ENCODE measurements at places on chromosomes 2 and 18.

DNA sequence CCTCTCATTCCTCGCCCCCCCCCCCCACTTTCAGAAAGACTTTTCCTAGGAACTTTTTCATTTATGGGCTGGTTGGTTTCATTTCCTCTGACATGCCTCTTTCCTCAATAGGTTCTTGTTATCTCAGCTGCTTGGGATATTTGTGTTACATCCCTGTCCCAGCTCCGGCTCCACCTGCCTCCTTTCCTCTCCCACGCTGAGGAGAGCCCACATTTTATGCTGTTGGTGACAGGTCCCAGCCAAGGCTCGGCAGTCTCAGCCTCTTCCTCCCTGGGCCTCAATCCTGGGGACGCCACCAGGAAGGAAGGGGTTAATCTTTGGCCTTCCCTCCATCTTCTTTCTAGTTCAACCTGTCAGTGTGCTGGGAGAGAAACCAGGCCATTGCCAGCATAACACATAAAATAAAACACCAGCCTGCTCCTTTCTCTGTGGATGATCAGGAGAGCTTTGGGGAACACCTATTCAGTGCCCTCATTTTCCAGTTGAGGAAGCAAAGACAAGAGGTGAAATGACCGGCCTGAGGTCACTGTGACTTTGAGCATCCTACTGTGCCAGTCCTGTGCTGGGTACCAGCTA is 216.9 kb upstream of the TNP1 start:
- no peak for DNase-seq

DNA sequence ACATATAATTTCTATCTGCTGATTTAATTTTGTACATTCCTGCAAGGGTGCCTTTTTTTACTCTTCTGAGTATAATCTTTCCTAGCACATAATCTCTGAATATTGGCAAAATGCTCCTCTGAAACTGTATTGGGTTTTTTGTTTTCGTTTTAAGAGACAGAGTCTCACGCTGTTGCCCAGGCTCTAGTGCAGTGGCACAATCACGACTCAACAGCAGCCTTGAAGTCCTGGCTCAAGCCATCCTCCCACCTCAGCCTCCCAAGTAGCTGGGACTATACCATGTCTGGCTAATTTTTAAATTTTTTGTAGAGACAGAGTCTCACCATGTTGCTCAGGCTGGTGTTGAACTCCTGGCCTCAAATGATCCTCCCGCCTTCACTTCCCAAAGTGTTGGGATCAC is 104.9 kb downstream of the SPTBN1 start:
- DNase-seq, result no peak

DNA sequence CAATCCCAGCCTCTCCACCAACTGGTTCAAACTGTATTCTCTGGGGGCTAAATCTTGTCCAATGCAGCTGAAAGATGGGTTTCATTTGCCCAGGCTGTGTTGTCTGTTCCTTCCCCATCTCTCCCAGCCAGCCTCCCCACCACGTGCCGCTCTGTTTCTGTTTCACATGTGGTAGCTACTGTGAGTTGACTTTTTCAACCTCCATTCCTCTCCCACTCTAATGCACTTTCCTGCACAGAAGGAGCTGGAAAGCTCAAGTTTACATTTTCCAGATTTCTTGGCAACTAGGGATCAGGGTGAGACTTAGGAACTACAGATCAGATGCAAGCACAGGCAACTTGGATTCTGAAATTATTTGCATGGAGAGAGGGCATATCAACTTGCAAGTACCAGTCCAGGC is 19.0 kb upstream of the NPAS2 start:
- no peak for DNase-seq

DNA sequence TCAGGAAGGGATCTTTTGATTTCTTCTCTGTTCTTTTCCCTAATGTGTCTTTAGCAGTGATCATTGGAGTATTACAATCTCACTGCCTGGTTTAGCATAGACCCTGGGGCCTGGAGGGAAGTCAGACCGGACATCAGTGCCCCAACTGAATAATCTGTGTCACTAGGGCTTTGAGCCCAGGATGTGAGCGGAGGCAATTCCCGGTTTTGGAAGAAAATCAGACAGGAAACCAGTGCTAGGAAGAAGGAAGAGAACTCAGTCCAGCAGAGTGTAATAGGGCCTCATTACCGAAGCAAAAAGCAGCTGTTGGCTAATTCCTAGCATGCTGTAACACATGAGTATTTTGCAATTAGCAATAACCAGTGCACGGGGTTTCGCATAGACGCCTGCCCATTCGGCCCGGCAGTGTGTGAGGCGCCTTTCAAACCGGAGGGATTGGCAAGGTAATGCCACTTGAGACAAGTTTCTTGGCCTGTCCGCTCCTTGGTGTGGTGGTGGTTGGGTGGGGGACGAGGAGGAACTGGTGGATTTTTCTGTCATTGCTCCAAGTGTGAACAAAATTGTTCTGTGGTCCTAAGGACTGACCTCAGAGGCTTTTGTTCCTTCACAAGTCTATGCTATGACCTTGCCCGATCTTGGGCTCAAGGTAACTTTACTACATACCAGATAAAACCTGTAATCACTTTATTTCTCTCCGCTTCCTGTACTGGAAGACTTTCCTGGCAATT is 2.8 kb downstream of the FOSL2 start:
- peak; percentile 25 for DNase-seq

- no peak for DNase-seq
Measured at GRCh38 chr2:135093670-135094330, 41.7 kb downstream of the RAB3GAP1 start.

- no peak for DNase-seq
Measured at GRCh38 chr2:68819556-68819955, 51.6 kb downstream of the BMP10 start.

GRCh38 chr2:216344206-216344949 is 27.9 kb downstream of the MARCHF4 start:
- DNase-seq, result no peak

DNA sequence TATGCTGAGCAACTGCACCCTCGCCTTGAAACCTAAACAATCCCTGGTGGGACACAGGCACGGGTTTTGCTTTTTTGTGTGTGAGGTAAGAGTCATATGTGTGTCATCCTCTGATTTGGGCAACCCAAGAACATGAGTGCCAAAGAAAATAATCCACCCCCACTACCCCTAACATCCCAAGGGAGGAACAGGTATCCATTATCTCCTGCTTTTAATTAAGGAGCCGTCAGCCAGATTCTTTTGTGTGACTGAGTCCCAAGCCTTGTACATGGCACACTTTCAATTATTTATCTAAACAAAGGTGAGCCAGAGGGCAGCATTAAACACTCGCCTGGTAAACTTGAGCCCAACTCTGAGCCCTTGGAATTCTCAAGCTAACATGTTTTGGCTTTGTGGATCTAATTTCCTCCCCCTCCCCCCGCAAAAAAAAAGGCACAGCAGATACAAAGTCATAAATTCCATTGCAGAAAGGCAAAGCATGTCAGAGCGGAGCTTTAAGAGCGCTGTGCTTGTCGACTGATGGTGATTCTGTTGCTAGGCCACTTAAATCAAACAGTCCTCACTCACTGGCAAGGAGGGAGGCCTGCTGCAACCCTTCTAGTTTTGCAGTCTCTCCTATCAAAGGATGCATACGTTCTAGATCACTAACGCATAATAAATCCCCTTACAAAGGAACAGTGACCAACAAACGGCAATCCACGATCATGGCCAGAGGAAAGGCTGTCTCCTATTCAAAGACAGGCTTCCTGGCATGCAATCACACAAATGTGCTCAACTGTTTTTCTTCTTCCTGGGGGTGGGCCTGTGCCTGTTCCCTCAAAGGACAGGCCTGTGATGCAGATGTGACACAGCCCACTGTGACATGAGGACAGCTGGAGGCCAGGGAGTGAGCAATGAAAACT is 143.5 kb upstream of the LMAN1 start:
- DNase-seq, result peak; percentile 16

GRCh38 chr2:208077276-208077675 is 47.0 kb downstream of the CRYGD start:
- no peak for DNase-seq

GRCh38 chr2:181774685-181775084 is 94.4 kb upstream of the NEUROD1 start:
- peak; percentile 44 for DNase-seq

GRCh38 chr2:151241224-151241623 is 20.4 kb downstream of the RBM43 start:
- no peak for DNase-seq

- no peak for DNase-seq
Measured at GRCh38 chr2:237092920-237093781, 7.5 kb downstream of the COPS8 start.
